ENCODE measurements at places on chromosomes 12 and 14.

GRCh38 chr12:104577581-104577981 lies 120.8 kb downstream of the CHST11 start:
- no peak for DNase-seq

DNA sequence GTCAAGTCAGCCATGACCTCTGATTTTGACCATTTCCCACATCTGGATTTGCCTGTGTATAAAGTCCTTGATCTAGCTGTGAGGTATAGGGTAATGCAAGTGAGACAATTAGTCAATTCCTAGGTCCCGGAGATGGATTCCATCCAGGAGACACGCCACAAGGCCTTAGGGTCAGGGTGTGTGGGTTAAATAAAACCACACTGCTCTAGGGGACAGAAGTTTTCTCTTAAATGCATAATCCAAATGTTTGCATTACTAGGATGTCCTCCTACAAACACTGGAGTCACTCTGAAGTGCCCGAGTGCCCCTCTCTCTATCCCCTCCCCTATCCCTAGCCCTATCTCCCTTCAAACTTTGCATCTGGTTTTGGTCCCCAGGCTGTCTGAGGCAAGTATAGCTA lies 26.8 kb downstream of the LRIG3 start:
- no peak for DNase-seq

GRCh38 chr14:76863724-76864407 lies 37.7 kb downstream of the LRRC74A start:
- peak; percentile 69 for DNase-seq

- DNase-seq: no peak
These were observed 146.8 kb downstream of the TMTC2 start for GRCh38 chr12:82833481-82833880.

DNA sequence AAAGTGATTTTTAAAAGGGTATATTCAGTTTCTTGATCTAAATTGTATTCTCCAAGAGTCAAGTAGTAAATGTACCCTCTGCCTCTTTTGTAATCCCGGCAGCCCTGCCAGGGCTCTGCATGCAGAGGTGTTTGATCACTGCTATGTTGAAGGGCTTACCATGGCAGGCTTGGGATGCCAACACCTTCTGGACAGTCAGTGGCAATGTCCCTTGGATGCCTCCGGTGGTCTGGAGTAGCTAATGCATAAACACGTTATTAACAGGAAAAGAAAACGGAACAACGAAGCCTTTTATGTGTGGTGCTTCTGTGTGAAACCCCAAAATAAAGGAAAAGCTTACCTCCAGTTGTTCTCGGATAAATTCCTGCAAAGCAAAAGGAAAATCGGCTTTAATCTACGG lies 19.9 kb downstream of the EIF2B2 start:
- DNase-seq: no peak

DNA sequence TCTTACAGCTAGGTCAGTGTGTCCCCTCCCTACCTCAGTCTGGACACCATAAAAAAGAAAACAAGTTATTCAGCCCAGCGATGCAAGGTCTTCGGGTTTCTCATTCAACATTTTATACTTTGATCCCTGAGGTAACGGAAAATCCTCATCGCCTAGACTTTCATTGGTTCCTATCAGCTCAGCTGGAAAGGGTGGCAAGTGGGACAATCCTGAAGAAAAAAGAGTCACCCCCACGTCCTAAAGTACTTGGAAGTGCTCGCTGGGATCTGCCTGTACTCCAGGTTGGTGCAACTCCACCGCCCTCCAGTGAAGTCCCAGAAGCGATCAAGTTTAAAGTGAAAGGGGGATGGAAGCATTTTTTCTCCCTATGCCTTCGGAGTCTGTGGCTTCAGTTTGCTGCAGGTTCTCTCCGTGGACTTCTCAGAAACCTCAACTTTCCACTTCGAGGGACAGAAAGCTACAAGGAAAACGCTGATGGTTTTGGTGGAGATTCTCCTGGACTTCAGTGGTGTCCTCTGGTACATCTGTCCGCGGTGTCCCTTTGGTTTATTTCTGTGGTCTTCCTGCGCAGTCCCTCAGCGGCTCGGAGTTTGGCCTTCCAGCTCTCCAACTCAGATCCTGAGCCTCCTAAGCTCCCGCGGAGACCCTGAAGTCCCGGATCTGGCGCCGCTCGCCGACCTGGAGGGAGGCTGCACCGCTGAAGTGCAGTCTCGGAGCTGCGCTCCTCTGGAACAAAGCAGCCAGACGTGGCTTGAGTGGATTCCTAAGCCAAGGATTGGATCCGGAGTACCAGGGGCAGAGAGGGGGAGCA lies 1.8 kb upstream of the LRFN5 start:
- peak; percentile 87 for DNase-seq

GRCh38 chr12:62363506-62363905 lies 103.1 kb upstream of the MON2 start:
- DNase-seq: no peak

DNA sequence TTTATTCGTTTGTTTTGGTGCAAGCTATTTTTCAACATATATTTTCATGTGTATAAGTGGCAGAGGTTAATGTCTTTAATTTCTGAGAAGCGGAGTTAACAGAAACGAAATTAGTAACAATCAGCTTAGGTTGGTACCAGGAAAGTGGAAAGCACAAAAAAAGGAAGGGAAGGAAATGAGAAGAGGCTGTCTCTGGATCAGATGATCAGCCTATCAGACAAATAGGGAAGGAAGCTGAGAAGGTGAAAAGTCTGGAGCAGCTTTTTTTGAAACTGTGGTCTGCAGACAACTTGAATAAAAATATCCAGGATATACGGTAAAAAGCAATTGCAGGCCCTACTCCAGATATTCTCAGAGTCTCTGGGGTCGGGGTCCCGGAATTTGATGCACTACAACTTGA lies 265.0 kb downstream of the SSPN start:
- DNase-seq: no peak

GRCh38 chr12:32893458-32893857 lies 3.1 kb downstream of the PKP2 start:
- DNase-seq: no peak

GRCh38 chr12:90816353-90817089 lies 138.5 kb downstream of the CCER1 start:
- no peak for DNase-seq

GRCh38 chr12:6065131-6065862 lies 59.2 kb downstream of the VWF start:
- DNase-seq: no peak

GRCh38 chr14:99506276-99506675 lies 25.1 kb downstream of the CCNK start:
- no peak for DNase-seq

- DNase-seq: no peak
These were observed 32.1 kb downstream of the HNRNPC start for GRCh38 chr14:21236948-21237797.

DNA sequence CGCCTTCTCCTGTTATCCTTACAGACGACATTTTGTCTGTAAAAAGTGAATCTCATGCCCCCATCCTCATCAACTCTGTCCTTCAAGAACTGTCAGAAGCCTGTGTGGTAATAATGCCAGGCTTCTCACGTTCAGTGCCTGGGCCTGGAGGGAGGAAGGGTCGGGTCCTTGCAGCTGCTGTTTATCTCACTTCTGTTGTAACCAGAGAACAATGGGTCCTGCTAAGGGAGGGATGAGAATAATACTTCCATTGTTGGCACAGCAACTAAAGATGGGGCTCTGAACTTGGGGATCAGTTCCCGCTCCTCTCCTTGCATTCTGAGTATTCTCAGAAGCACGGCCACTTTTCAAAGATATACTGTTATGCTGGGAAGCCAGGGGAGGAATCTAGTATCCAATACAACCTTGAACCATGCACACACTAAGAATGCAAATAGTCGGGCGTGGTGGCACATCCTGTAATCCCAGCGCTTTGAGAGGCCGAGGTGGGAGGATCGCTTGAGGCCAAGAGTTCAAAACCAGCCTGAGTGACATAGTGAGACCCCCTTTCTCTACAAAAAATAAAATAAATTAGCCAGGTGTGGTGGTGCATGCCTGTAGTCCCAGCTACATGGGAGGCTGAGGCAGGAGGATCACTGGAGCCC lies 38.8 kb upstream of the NINJ2 start:
- no peak for DNase-seq

DNA sequence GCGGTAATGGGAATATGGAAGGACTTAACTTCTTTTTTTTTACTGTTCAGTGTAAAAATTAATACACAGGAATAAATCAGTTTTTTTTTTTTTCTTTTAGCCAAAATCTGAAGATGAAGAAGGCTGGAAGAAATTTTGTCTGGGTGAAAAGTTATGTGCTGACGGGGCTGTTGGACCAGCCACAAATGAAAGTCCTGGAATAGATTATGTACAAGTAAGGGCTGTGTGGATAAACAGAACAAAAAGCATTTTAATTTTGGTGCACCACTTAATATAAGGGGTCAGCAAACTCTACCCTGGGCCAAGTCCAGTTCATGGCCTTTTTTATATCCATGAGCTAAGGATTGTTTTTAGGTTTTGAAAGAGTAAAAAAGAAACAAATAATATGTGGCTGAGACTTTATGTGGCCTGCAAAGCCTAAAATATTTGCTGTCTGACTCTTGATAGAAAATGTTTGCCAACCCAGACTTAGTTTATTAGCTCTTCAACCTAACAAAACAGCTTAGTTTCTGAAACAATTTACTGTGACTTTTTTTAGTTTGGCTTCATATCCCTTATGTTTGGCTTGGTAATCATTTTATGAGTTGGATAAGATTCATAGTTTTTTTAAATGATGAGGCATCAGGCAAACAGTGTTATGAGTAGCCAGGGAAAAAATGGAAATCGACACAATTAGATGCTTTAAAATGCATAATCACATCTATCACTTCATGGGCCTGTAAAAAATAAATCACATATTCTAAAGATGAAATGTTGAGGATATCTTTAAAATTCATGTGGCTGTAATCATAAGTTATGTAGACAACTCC lies 8.4 kb downstream of the GEMIN2 start:
- DNase-seq: no peak

DNA sequence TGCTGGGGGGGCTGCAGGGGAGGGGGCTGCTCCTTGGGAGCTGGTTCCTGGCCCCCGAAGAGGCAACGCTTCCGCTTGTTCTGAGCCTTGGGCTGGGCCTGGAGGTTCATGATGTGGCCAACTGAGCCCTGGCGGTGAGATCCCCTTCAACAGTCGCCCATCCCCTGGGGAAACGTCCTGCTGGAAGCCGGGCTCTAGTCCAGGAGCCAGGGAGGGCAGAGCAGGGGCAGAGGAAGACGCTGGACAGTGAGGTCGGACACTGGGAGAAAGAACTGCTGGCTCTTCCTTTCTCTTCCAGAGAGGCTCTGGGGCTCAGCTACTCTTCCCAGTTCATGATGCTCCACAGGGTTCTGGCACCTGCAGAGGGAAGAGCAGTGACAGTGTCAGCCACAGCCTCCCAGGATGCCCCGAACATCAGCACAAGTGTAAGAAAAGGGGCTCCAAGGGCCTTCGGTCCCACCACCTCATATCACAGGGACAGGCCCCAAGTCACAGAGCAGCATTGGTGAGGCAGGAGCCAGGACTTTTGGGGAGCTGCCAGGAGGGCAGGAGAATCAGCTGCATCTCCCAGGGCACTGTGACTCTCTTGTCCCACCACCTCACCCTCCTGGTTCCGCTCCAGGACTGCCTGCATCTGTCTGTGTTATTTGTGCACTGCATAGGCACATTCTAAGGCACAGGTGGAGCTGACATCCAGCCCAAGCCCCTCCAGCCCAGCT lies 25.9 kb upstream of the PNMA1 start:
- DNase-seq: no peak

DNA sequence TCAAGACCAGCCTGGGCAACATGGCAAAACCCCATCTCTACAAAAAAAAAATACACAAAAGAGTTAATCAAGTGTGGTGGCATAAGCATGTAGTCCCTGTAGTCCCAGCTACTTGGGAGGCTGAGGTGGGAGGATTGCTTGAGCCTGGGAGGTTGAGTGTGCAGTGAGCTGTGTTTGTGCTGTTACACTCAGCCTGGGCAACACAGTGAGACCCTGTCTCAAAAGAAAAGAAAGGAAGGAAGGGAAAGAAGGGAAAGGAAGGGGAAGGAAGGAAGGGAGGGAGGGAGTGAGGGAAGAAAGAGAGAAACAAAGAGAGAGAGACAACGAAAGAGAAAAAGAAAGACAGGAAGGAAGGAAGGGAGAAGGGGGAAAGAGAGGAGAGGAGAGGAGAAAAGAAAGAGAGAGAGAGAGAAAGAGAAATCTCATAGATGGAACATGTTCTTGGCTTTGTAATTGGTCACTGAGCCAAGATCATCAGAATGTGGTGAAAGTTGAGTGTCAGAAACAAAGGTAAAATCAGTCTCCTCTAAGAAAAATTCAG lies 26.8 kb upstream of the NAP1L1 start:
- no peak for DNase-seq

DNA sequence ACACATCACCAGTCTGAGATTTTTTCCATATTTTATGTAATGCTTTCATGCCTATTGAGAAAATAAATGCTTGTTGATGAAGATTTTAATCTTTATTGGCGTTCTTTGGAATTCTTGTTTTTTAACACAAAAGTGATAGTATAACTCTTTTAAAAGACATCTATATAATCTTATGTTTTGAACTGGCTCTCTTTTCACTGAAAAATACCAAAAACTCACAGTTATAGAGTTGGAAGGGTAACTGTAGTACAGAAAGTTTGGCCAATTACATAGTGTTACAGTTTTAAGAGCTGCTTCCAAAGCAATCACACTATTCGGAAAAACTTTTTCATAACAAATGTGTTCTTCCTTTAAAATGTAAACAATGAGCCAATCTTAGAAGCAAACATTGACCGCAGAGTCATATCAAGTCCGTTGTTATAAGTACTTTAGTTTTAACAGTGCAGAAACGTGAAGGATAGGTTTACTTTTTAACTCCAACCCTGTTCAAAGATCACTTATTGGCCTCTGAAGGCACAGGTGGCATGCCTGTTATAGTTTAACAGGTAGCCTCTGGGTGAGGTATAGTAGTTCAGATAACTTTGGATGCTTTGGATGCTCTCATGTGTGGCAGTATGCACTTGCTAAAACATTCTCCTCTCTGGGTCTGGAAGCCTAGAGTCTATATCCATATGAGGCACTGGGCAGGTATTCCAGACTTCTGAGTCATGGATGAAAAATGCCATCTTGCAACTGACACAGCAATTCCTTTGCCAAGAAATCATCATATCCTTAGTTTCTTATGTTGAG lies 12.1 kb upstream of the NTN4 start:
- DNase-seq: no peak

GRCh38 chr12:40336573-40337199 lies 111.9 kb downstream of the LRRK2 start:
- DNase-seq: no peak

GRCh38 chr14:86858031-86858430 lies 1135.0 kb downstream of the GALC start:
- DNase-seq: no peak

DNA sequence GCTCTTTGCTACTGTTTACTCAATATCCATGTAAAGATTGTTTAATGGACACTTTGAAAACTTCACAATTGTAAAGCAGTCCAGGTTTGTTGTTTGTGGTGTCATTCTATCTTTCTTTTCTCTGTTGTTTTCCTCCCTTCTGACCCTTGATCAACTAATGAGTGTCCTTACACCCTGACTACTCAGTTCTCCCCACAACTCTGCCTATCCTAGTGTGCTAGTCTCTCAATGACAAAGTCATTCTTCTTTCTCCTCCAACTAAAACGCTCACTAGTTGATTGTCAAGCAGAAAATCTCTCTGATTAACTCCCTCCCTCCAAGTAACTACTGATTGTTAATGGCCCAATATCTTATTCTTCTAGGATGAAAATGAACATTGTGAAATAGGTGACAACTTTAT lies 148.5 kb upstream of the FBXO33 start:
- DNase-seq: no peak
